ENCODE measurements at places on chromosomes 5 and 9. TPM values are rescaled to one million over a fixed set of nuclear protein-coding genes. Genes with fewer than 3 reads are reported as not detected.

GABRG2 gene
- total RNA-seq = not detected

- DNase-seq = no peak
These were observed 77.6 kb downstream of the C5orf15 start for GRCh38 chr5:133890776-133891280.

DNA sequence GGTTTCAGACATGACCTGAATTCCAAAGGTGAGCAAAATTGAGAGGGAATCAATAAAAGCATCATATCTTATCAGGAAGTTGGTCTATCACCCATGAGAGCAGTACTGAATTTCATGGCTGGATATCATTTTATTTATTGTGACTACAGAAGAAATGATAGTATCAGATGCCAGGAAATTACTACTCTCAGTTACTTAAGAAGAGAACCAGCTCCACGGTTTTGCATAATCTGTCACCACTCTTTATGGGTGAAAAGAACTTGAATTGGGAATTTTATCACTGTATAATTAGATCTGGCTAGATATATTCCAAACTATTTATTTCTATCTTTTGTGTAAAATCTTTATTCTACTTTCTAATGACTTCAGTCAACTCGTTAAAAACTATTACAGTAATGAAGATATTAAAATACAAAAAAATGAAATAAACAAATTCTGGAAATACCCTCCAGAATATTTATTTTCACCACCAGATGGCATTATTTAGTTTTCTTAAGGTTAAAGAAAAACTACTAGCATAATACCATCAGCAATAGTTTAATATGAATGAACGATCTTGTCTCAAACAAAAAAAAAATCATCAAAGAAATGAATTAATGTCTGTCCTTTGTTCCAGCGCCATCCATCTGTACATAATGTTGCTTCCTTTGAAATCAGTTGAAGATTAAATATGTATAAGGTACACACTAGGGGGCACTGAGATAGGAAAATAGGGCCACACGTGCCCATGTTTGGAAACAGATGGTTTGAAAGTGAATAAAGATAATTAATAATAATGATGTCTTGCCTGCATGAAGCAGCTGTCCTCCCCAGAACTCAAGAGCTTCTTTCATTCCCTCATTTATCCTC, 84.7 kb upstream of the SLCO6A1 start:
- no peak for DNase-seq

GRCh38 chr9:134066913-134067851, 644 bp downstream of the BRD3 start:
- DNase-seq = peak; percentile 56
